Stimulated activated CD4-positive, alpha-beta T cell treated with anti-CD3 and anti-CD28 coated beads, TNF-alpha, amount 100 ng/mL, for 1 hour (primary cell): ENCODE measurements at places on chromosomes 13 and 19.

GRCh38 chr13:113857531-113858195 lies 6.2 kb downstream of the GAS6 start:
- no peak for DNase-seq

- no peak for DNase-seq
Measured at GRCh38 chr13:43648733-43649132, 138.0 kb downstream of the ENOX1 start.

- DNase-seq: no peak
Measured at GRCh38 chr19:1606138-1606651, 933 bp upstream of the UQCR11 start.

GRCh38 chr13:57630661-57631595 lies 616 bp upstream of the PCDH17 start:
- no peak for DNase-seq

GRCh38 chr13:23678795-23679194 lies 108.6 kb downstream of the TNFRSF19 start:
- no peak for DNase-seq

GRCh38 chr19:47230054-47230920 lies 712 bp downstream of the BBC3 start:
- DNase-seq: peak; percentile 74

DNA sequence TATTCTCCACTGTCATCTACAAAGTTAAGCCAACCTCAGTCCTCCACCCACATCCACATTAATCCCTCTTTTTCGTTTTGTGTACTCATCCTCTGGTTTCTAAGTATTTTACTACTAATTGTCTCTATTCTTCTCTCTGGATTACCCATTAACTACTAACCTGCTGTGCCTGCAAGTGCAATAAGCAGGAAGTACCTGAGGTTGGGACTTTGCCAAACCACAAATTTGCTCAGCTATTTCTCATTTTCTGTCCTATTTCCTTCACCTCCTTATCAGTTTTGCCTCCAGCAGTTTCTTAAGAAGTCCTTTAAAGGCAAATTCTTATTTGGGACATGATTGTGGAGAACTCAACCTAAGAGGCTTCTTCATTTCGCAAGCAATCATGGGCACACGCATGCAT lies 1708.9 kb downstream of the SLITRK5 start:
- no peak for DNase-seq

DNA sequence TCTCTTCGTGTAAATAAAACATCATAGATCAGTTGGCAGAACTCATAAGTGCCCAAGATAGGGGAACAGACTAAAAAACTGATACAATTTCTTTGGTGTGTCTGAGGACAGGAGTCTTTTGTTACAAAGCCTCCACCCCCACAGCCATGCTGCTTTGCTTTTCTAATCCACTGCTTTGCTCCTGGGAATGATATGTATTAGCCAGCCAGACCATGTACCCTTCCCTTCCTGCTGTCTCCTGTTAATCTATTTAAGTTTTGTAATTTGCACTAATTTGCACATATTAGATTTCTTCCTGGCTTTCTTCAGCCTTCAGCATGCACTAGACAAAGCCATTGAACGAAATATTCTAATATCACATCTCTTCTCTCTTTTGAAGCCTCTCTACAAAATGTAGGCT lies 130.5 kb downstream of the MAB21L1 start:
- DNase-seq: no peak

- no peak for DNase-seq
Measured at GRCh38 chr19:17420475-17420924, 653 bp downstream of the MVB12A start.

DNA sequence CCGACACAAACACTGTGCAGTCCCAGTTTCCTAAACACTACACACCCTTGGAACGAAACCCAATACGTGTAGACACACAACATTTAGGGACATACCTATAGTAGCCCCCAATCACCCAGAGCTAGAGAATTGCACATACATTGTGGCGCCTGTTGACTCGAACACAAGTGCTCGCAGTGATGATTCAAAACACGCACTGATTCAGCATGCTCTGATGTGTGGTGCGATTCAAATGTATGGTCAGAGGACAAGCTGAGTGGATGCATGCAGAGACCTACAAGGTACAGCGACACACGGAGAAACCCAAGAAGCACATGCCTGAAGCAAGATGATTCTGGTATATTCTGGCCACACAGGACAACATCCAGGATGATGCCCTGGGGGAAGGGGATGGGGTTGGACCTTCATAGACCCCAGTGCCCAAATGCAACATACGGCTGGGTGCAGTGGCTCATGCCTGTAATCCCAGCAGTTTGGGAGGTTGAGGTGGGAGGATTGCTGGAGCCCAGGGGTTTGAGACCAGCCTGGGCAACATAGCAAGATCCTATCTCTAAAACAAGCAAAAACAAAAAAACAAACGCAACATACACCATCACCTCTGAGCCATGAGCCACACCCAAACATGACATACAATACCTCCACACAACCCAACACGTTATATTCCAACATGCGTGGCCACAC lies 997 bp upstream of the KCNN4 start:
- no peak for DNase-seq

GRCh38 chr19:38255383-38256014 lies 675 bp downstream of the PPP1R14A start:
- no peak for DNase-seq

- DNase-seq: no peak
Measured at GRCh38 chr13:49488563-49488962, 7.2 kb upstream of the PHF11 start.

GRCh38 chr19:39792999-39793546 lies 14.4 kb downstream of the LEUTX start:
- peak; percentile 27 for DNase-seq

DNA sequence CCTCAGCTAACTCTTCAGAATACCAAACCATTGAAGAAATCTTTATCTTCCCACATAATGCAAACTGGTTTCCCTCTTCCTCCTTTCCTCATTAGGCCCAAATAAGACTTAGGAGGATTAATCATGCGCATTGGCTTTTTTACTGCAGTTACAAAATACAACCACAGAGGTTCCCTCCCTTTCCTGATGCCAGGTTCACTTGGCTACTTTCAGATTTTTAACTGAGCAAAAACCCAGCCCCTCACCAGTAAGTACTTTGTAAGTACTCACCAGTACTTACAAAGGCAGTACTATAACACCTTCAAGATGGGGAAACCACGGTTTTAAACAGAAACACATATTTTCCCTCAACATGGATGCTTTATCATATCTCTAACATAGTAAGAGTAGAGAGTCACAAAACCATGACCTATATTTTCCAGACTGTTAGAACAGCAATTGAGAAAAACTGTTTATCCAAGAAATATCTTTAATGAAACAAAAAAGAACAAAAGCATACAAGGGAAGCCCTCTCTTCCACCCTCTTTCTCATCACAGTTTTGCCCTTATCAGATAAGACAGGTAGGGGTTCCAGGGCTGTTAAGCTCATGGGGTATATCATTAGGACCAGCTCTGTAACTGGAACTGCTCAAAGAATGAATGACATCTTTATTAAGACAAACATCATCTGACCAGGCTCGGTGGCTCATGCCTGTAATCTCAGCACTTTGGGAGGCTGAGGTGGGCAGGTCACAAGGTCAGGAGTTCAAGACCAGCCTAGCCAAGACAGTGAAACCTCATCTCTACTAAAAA lies 12.7 kb downstream of the FOXO1 start:
- DNase-seq: no peak

- DNase-seq: no peak
Measured at GRCh38 chr13:79585033-79585432, 104.1 kb downstream of the NDFIP2 start.

DNA sequence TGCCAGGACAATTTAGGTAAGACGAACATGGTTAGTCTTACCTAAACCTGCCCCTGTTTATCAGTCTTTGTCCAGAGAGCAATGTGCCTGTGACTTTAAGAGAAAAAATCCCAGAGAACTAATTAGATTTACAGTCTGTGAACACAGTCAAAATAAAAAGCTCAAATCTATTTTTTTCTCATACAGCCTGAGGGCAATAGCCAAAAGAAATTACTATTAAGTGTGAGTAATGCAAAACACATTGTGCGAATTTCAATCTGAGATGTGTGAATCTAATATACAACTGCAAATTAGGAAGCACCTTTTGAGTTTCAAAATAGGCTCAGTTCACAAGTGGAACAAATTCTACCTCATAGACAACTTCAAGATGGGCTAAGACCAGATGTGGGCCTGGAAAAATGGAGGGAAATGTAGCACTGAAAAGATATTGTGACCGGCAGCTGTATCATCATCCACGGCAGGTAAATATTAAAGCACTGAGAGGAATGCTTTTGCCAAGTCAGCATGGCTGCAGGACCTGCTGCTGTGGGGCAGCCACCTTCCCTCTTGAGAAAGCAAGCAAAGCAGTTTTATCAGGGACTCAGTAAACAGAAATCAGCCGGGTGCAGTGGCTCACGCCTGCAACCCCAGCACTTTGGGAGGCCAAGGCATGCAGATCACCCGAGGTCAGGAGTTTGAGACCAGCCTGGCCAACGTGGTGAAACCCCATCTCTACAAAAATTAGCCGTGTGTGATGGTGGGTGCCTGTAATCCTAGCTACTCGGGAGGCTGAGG lies 114.8 kb downstream of the KATNAL1 start:
- no peak for DNase-seq

GRCh38 chr13:28321756-28322155 lies 173.2 kb downstream of the FLT1 start:
- DNase-seq: no peak

GRCh38 chr19:6198896-6199239 lies 63.4 kb downstream of the ACSBG2 start:
- DNase-seq: no peak

GRCh38 chr13:98549728-98550317 lies 27.1 kb downstream of the STK24 start:
- DNase-seq: no peak

DNA sequence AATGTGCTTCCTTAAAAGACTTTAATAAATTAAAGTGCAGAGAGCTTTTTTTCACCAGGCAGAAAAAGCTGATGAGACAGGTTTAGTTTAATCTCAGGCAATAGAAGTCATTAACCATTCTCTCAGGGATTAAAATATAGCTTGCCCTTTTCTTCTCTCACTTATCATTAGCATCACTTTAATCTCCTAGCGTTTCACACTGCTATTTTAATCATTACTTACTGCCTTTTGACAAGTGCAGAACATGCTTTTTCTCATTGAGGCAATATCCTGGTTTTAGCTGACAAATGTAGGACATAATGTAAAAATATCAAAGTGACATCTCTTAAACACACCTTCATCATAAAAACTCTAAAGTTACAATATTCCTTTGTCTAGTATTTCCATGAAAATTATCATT lies 94.6 kb downstream of the DACH1 start:
- DNase-seq: no peak

DNA sequence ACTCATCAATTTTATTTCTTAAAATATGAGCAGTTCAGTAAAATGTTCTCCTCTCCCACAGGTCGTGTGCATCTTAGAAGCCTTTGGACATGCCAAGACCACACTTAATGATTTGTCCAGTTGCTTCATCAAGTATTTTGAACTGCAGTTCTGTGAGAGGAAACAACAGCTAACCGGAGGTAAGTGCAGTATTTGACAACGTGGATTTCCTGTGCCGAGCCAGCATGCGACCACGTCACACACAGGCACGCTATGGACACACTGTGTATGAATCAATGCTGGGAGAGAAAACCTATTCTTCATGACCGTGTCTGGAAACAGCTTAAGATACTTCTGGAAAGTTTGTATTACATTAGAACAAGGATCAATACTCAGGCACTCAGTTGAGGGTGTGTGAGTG lies 268.5 kb downstream of the MYO16 start:
- DNase-seq: no peak

DNA sequence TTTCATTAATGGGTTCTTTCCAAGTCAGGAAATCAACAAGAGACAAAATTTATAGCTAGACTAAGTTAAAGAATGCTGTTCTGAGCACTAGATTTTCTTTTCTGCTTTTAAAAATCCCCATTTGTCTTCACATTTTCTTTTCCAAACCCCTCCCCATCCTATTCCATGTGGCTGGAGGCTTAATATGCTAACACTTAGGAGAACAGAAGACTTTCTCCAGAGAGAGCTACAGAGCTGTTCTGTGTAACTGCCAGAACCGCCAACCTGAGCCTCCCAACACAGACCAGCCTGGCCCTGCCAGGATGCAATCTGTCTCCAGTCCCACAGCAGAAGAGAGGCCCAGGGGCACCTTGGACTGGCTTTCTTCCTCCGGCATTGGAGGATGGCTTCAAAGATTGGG lies 264.1 kb downstream of the NDFIP2 start:
- DNase-seq: no peak

- no peak for DNase-seq
Measured at GRCh38 chr19:3116621-3117020, 19.2 kb upstream of the GNA15 start.

GRCh38 chr19:46896076-46896794 lies 35.4 kb downstream of the ARHGAP35 start:
- no peak for DNase-seq

DNA sequence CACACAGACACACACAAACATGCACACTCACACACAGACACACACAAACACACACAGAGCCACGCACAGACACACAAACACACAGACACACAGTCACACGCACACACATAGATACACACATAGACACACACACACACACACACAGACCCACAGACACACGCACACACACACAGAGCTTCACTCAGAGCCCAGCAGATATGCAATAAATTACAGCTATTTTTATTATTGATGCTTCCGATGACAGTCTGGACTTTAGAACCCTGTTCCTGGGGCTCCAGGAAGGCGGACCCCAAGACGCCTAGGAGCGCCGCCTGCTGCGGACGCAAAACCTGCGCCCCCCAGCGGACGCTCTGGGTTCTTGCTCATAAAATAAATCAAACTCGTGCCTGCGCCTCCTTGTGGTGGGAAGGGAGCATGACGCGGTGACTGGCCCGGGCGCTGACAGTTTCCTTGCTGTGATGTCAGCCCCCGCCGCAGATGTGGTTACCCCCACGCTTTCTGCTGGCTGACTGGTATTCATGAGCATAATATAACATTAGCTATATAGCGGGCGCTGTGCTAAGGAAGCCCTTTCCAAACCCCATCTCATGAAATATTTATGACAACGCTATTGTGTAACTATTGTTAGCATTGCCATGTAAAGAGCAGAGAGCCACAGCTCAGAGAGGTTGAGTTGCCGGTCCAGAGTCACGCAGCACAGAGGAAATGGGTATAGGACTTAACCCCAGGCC lies 64.4 kb upstream of the TM9SF2 start:
- peak; percentile 88 for DNase-seq

GRCh38 chr19:991174-991931 lies 7.2 kb downstream of the WDR18 start:
- DNase-seq: peak; percentile 52

DNA sequence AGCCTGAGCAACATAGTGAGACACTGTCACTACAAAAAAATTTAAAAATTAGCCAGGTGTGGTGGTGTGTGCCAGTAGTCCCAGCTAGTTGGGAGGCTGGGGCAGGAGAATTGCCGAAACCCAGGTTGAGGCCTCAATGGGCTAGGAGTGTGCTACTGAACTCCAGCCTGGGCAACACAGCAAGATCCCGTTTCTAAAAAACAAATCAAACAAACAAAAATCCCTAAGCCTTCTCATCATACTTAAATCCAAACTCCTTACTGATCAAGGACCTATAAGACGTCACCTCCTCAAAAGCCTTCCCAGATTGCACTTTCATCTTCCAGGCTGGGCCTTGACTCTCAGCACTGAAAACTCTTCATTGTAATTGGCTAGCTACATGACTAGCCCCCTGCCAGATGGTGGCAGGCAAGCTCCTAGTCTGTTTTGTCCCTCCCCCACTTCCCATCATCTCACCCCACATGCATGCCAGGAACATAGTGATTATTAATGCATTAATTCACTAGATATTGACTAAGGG lies 17.5 kb upstream of the NANOS3 start:
- DNase-seq: no peak

- DNase-seq: no peak
Measured at GRCh38 chr19:30059741-30060457, 117.9 kb downstream of the URI1 start.
